ENCODE measurements at places on chromosomes 2 and 18.

DNA sequence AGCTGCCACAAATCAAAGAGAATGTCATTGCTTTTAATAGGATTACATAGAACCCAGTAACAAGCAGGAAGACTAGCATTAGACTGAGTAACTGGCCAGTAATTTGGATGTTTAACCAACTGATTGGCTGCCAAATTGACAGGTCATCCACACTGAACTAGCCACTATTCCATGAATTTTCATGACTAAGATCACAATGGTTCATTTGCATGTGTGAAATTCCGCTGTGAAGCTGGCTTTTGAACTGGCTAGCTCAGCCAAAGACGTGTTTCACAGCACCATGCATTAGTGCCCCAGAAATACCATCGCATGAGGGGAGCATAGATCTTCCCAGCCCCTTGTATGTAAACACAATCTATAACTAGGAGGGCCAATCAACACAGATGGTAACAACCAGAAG lies 649.8 kb downstream of the ARHGAP15 start:
- no peak for DNase-seq

- no peak for DNase-seq
Measured at GRCh38 chr18:64099244-64099643, 49.6 kb downstream of the LINC00305 start.

DNA sequence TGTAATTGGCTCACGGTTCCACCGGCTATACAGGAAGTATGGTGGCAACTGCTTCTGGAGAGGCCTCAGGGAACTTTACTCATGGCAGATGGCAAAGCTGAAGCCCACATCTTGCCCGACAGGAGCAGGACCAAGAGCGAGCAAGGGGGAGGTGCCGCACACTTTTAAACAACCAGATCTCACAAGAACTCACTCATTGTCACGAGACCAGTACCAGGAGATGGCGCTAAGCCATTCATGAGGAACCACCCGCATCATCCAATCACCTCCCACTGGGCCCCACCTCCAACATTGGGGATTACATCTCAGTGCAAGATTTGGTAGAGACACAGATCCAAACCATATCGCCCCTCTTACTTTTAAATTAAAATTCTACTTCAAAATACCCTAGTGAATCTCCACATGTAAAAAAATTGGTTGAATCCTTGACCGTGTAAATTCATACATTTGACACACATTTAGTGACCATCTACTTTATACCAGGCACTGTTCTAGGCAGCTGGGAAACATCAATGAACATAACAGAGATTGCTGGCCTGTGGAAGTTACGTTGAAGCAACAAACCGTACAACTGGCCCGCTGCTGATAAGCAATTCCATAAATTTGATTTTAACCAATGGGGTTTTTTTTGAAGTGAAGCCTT lies 87.6 kb downstream of the ALPK2 start:
- DNase-seq = no peak

- DNase-seq = no peak
Measured at GRCh38 chr2:3141696-3142095, 235.9 kb downstream of the EIPR1 start.

DNA sequence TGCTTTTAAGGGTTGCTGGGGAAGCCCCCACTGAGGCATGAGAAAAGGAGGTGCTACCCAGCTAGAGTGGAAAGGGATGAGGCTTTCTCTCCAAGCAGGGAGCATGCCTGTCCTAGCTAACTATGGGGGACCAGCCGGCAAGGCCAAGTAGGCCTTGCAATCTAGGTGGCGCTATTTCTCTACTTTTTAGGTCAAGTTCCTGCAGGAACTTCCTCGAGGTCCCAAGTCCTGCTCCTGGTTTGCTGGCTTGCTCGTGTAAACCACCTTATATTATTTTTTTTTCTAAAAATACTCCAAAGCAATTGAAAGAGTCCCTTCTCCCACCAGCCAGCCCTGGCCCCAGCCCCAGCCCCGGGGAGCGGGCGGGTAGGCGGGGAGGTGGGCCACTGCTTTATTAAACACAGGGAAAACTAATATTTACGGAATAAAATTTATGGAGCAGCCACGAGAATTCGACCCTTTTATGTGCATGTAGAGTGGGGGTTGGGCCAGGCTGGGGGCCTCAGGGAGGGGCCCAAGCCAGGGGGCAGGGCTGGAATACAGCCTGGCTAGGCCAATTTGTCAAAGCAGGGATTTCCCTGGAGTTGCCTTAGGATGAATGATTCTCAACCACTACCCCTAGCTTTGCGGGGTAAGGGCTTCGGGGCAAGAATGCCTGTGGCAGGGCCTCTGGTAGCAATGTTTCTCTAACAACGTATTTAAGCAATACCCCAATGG lies 12.8 kb upstream of the IHH start:
- DNase-seq = no peak

DNA sequence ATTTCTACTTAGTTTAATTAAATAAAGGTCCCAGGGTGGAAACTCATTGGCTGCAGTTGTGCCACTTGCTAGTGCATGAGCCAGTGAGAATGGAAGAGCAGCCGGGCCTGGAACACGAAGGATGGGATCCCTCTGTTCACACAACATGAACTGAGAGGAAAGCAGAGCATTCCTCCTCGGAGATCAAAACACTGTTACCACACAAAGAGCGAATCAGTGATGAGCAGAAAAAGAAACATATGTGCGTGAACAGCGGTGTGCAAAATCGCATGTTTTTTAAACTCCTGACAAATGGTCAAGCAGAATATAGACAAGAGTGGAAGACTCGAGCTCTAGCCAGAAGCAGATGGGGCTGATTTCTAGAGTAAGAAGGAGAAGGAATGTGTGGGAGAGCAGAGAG lies 28.4 kb upstream of the ANKRD44 start:
- no peak for DNase-seq

Data from cortex of kidney (tissue), 1 donor.